HS-27A (cell line): ENCODE measurements at places on chromosomes 6 and 20.
A peak's percentile ranks its signal among the peaks of the same experiment; 100 is the strongest.

DNA sequence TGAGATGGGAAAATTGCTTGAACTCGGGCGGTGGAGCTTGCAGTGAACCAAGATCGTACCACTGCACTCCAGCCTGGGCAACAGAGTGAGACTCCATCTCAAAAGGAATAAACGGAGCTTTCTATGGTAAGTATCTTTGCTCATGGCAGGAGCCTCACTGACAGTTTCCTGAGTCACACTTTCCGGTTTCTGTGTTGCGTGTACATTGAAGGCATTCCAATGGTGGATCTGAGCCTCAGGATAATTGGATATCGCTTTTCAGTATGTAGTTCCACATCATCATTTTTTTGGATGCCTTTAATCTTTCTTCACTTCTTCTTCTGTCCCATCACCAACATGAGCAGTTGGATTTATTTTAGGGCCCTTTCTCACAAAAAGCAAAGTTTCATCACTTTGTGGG lies 28.6 kb upstream of the GTSF1L start:
- DNase-seq, result no peak

DNA sequence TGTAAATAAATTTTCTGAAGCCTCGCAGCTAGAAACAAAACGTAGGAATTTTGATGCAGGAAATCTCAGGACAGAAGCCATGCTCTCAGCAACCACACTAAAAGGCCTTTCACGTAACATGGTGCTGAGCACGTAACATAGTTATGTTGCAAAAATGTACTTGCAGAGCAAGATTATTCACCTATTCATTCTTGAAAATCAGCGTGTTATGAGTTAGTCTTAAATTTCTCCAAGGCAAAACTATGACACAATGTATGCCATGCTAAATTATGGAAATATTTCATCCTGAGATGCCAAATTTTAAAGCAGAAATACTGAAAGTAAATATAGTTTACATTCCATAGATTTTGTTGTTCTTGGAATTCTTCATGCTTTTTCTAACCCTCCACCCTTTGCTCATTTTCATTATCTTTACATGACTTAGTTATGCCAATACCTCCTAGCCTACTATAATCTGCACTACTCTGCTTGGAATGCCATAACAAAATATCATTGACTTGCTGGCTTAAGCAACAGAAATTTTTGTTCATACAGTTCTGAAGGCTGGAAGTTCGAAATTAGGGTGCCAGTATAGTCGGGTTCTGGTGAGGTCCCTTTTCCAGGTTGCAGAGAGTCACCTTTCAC lies 179.8 kb upstream of the BMP5 start:
- DNase-seq, result no peak

DNA sequence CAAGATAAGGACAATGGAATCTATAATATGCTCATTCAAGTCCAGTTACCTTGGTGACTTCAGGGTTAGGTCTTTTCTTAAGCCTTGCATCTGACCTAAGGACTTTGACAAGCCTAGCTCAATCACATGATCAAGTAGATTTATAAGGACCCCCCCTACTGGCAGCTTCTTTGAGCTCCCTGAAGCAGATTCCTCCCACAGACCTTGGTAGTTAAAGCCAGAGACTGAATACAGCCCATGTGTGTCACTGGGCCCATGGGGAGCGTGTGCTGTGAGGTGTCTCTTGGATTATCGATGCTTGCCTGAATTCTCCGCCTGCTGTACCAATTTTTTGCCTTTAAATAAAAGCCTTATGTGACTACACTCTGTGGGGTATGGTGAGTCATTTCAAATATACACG lies 372.7 kb upstream of the RGS17 start:
- no peak for DNase-seq

GRCh38 chr6:101534386-101534785 lies 140.9 kb downstream of the GRIK2 start:
- DNase-seq, result no peak

- DNase-seq, result no peak
Observed at GRCh38 chr6:151365233-151365632, 26.1 kb downstream of the ZBTB2 start.

- DNase-seq, result no peak
Observed at GRCh38 chr6:164570801-164571200, 738.6 kb downstream of the C6orf118 start.

GRCh38 chr6:140303218-140303949 lies 928.9 kb upstream of the CITED2 start:
- no peak for DNase-seq

DNA sequence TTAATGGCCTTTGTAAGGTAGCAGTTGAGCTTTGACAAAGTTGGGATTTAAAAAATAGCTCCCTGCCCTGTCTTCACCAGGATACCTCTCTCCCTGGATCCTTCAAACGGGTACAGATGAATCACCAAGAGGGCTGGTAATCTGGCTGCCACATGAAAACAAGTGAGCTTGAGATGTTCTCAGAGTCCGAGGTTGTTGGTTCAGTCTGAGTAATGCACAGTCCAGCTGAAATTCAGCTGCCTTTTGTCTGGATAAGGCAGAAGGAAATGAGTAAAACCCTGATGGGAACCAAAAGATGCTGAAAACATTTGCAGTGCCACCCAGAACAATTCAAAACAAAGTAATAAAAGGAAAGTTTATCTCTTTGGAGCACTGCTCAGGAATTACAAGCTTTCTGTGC lies 86.8 kb downstream of the GJA1 start:
- peak; percentile 96 for DNase-seq

DNA sequence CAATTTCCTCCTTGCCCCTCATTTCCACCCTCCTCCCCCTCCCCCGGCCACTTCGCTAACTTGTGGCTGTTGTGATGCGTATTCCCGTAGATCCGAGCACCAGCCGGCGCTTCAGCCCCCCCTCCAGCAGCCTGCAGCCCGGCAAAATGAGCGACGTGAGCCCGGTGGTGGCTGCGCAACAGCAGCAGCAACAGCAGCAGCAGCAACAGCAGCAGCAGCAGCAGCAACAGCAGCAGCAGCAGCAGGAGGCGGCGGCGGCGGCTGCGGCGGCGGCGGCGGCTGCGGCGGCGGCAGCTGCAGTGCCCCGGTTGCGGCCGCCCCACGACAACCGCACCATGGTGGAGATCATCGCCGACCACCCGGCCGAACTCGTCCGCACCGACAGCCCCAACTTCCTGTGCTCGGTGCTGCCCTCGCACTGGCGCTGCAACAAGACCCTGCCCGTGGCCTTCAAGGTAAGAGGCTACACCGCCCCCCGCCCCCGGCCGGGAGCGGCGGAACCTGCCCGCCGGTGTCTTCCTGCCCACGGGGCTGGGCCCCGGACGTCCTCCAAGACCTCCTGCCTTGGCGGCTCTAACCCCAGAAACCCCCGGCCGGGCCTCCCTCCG lies 44.9 kb upstream of the SUPT3H start:
- no peak for DNase-seq

GRCh38 chr20:2285193-2285592 lies 10.6 kb upstream of the TGM3 start:
- no peak for DNase-seq

DNA sequence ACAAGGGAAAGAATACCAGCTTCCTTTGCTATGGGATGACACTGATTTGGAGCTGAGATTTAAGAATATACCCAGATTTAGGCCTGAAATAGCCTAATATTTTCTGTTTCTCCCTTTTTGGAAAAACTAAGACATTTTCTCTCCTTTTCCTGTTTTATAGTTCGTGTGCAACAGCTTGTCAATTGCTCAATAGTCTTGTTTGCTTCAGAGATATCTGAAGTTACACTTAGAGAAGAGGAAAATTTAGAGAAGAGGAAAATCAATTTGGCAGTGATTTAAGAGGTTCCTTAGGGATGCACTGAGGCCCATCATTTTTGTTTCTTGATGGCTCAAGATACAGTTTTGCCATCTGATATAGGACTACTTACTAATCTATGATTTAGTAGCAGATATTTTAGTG lies 398.6 kb downstream of the RFPL4B start:
- DNase-seq, result no peak

- DNase-seq, result peak; percentile 62
Observed at GRCh38 chr6:16947375-16948015, 154.4 kb upstream of the STMND1 start.

DNA sequence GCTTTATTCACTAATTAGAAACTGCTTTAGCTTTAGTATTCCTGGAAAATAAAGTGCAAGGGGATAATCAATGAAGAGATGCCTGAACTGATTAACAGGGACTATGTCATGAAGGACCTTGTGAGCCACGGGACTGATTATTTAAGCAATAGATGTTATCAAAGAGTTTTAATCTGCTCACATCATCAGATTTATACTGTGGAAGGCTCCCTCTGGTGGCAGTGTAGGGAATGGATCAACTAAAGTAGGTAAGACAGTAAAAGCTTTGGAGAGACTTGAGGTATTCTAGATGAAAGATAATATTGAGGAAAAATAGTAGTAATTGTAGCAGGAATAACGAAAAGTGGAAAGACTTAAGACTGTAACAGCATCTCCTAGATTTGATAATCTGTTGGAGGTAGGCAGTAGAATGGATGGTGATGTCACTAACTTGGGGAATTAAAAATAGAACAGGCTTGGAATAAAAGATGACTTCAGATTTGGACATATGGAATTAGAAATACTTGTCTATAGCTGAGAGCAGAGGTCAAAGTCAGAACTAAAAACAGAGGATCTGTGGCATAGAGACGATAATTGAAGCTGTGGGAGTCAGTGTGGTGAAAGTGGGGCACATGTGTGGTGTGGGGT lies 80.3 kb upstream of the HTR1E start:
- DNase-seq, result peak; percentile 0

GRCh38 chr20:44746367-44747165 lies 901 bp downstream of the KCNK15 start:
- DNase-seq, result no peak

DNA sequence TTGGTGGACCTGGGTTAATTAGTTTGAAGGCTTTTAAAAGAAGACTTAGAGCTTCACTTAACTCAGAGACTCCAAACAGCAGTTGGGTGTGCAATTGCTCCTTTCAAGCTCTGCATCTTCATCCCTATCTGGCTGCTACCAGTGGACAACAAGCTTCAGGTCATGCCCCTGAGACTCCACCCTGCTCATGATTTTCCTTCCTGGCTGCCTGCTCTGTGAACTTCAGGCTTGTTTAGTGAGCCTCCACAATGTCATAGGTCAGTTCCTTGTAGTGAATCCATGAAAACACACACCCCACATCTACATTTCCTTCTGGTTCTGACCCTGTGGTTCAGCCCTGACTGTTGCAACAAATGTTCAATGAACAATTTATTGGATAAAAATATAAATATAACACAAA lies 61.1 kb upstream of the MARCKS start:
- no peak for DNase-seq

DNA sequence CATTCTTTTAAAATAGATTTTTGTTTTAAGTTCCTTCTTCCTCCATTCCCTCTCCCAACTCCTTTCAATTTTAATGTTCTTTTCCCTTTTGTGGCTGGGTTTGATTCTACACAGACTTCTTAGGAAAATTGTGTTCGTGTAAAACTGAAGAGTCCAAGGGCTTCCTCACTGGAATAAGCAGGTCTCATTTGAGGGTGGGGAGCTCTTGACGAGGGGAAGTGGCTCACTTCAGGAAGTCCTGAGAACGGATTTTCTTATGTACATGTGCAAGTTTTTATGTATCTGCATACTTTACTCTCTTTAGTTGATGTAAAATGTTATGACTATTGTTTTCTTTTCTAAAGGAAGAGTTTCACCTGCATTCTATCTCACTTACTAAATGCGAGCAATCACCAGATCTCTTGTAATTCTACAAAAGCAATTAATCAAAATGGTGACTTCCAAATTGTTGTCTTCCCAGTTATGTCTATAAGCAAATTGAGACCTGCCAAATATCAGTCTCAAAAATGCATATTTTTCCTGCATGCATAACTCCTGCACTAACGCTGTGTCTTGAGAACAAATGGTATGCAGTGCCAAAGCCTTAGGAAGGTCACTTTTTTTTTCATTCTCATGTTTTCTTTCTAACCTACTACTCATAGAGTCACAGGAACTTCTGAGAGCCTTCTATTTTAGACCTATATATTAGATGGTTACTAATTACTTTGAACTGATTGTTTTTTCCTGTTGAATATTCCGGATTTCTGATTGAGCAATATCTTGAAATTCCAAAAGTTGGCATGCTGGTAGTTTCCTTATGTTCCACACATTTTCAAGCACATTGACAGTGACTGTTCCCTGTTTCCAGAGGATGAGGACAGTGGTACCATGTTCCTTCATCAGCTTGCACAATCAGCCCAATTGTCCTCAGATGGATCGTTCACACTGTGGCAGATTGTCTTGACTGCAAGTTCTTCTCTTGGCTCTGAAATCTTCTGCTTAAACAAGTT lies 251.9 kb upstream of the PRDM1 start:
- no peak for DNase-seq

DNA sequence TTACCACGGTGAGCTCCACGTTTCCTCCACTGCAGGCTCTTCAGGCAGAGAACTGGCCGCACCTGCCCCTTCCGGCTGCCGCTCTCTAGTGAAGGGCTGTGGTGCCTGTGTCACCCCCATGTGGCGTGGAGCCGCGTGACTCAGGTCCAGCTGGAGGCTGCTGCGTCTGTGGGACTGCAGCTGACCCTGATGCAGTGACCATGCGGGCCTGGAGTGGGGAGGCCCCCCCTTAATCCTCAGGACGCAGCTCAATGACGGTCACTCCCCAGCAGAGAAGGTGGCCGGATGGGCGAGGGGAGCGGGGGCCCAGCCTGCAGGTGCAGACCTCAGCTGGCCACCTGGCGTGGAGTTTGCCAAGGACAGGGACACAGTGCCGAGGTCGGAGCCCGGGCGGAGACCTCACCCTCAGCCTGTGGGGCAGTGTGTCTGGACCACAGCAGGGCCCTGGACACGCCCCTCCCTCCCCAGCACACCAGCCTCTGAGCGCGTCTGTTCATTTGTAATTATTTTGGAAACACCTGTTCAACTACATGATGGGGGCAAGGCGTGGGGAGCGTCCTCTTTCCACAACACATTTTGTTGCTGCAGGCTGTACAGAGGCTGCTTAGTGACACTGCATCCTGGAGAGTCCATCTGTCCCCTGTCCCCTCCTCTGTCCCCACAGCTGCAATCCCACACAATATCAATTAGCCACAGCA lies 10.7 kb downstream of the BHLHE23 start:
- no peak for DNase-seq

- peak; percentile 69 for DNase-seq
Observed at GRCh38 chr6:106159531-106159940, 73.4 kb downstream of the PRDM1 start.

GRCh38 chr6:22078802-22079545 lies 217.9 kb downstream of the PRL start:
- DNase-seq, result no peak

GRCh38 chr20:57162362-57162652 lies 104.1 kb downstream of the BMP7 start:
- DNase-seq, result no peak

DNA sequence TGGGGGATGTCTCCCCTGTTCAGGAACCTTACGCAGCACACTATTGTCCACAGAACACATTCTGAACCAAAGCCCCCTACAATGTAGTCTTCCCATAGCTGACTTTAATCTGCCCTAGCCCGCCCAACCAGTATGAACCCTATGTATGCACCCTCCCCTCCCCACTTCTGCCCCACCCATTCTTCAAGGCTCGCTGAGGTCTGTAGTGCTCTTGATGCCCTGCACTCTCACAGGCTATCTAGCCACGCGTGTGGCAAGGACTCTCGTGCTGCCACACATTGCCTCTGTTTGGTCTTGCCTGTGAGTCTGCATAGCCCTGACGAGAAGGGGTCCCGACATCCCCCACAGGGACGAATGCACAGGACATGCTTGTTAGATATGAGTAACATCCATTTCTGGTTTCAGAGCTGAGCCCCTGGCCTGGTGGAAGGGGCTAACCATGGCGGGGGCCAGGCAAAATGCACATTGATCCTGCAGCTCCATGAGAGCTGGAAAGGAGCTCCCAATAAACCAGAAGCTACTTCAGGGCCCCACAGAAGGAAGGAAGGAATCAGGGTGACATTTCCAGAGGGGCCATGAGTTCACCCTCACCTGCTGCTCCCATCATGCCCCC lies 22.6 kb downstream of the MOCS1 start:
- no peak for DNase-seq
